ENCODE measurements at places on chromosomes 7 and 10.

DNA sequence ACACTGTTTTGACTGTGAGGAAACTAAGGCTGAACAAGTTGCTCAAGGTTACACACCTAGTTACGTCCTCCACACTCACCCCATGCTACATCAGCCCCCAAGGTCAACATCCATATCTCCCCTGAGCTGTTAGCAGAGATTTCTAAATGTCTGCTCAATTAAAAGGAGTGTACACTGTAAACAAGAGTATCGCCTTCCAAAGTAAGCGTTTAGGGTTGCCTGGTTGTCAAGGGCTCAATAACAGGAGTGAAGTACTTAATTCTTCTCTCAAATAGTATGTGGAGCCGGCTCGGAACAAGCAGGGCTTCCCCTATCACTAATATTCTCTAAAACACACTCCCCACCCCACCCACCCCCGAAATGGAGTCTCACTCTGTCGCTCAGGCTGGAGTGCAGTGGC is 412.8 kb upstream of the GALNT17 start:
- no peak for DNase-seq

- no peak for DNase-seq
Measured at GRCh38 chr10:101295261-101295660, 58.7 kb upstream of the BTRC start.

- DNase-seq = no peak
Measured at GRCh38 chr10:76882796-76883195, 754.8 kb downstream of the KCNMA1 start.

DNA sequence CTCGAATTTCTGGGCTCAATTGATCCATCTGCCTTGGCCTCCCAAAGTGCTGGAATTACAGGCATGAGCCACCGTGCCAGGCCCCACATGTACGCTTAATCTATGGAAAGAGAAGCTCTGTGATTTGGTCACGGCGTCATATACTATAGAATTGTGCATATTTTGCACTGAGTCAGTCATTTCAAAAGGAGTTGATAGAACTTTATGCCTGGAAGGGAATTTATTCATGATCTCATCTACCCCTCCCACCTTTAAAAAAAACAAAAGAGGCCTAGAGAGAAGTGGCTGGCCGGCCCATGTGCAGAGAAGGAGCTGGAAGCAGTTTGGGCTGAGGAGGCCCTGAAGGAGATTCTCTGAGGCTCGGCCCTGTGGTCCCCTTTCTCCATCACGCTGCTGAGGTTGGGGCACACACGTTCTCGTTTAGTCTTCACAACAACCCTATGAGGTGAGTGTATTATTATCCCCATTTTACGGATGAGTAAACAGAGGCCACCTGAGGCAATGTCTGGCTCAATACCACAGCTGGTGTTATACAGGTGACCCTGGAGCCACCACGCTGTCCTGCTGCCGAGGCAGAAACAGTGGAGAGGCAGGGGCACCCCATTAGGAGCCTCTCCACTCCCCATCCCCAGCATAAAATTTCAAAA is 47.2 kb upstream of the ZRANB1 start:
- DNase-seq = no peak

DNA sequence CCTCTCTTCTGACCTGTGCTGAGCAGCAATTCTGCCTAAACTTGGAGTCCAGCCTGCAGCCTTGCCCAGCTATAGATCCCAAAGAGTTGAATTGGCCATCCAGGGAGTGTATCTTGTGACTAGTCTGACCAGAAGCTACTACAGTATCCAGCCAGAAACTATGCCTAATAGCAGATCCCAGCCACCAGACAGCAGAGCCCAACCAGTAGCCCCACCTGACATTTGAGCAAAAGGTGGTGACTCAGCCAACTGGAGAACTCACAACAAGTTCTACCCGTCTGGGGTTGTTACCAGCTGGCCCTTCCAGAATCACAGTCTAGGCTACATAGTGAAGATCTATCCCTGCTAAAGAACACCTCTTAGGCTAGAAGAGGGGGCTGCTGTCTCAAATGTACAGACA is 315.0 kb downstream of the CRPPA start:
- DNase-seq = no peak

- no peak for DNase-seq
Measured at GRCh38 chr10:21501731-21502347, 23.6 kb downstream of the SKIDA1 start.

- peak; percentile 5 for DNase-seq
Measured at GRCh38 chr10:43957267-43958070, 308.8 kb upstream of the ZNF32 start.

DNA sequence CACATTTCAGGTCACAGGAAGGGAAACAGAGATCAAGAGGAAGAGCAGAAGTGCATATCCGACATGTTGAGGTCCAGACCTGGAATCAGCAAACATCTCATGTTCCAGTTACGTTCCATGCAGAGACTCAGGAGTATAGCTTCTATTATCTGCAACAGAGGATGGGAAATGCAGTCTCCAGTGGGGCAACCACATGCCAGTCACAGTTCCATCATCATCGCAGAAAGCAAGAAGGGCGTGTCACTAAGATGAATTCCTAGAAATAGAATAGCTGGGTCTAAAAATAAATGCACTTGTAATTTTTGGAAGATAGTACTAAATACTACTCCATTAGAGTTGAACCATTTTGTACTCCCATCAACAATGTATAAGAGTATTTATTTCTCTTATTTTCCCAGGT is 133.2 kb upstream of the MDFIC start:
- DNase-seq = no peak

- DNase-seq = no peak
Measured at GRCh38 chr7:11655163-11655562, 176.8 kb downstream of the THSD7A start.

DNA sequence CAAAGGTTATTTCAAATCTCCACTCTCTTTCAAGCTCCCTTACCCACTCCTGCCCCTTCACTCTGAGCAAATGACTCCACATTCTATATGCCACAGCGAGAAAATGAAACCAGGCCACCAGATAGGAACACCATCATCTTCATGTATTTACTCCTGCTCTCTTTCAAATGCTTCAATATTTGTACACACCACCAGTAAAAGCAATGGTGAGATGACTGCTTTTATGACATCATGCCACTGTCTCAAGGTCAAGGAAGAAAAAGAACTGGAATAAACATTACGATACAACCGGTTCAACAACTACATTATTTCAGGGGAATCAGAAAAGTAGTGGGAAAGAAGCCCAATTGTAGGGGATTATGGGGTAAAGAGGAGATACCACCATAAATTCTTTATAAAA is 32.7 kb downstream of the PUS7 start:
- no peak for DNase-seq

DNA sequence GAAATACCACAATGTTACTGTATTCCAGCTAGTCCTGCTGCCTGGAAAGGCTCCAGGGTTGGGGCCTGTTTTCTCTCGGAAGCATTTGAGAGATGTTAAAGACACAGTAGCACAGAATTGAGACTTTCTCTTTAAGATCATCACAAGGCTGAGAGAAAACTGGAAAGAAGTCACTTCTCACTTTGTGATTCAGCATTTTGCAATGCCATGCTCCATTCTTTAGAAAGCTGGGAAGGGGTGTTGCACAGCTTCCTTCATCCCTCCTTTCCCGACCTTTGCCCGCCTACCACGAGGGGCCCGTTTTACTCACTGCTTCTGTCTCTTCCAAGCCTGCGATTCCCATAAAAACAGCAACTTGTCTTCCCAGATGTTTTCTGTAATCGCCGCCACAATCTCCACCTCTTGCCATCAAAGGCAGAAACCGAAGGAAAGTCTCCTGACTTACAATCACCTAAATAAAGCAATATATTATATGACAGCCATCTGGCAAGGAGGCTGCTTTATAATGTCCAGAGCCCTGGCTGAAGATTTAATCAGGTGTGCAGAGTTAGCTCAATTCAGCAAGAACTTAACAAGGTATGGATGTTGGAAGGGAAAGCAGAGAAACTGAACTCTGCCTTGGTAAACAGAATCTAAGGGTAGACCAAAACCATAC is 18.9 kb downstream of the NOD1 start:
- no peak for DNase-seq

DNA sequence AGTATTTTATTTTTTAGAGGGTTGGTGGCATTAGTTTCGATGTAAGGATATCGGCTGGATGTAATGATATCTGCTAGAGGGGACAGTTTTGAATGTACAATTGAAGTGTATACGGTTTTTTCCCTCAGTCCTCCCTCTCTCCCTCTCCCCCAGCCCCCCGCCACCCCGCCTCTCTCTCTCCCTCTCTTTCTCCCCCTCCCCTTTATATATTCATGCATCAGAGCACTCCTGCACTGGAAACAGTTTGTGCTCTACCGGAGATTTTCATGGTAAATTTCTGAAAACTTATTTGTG is 1.6 kb downstream of the GLCCI1 start:
- no peak for DNase-seq

GRCh38 chr7:82750007-82750406 is 306.4 kb upstream of the CACNA2D1 start:
- no peak for DNase-seq

- DNase-seq = no peak
Measured at GRCh38 chr7:111863269-111863668, 301.0 kb upstream of the IMMP2L start.

DNA sequence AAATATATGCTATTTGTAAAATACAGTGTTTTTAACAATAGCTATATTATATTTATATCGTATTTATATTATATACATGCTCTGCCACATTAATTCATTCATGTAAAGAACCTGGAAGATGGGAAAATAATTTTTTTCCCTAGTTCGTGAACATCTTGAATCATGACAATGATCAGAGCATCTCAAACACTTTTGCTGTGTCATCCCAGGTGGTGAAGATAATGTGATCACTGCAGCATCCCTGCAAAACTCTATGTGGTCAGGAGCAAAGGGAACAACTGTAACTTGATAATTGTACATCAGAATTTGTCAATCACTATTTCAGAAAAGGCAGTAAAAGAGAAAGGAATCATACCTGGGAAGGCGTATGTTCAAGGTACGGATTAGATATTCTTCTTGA is 39.3 kb downstream of the RAPGEF5 start:
- DNase-seq = no peak

DNA sequence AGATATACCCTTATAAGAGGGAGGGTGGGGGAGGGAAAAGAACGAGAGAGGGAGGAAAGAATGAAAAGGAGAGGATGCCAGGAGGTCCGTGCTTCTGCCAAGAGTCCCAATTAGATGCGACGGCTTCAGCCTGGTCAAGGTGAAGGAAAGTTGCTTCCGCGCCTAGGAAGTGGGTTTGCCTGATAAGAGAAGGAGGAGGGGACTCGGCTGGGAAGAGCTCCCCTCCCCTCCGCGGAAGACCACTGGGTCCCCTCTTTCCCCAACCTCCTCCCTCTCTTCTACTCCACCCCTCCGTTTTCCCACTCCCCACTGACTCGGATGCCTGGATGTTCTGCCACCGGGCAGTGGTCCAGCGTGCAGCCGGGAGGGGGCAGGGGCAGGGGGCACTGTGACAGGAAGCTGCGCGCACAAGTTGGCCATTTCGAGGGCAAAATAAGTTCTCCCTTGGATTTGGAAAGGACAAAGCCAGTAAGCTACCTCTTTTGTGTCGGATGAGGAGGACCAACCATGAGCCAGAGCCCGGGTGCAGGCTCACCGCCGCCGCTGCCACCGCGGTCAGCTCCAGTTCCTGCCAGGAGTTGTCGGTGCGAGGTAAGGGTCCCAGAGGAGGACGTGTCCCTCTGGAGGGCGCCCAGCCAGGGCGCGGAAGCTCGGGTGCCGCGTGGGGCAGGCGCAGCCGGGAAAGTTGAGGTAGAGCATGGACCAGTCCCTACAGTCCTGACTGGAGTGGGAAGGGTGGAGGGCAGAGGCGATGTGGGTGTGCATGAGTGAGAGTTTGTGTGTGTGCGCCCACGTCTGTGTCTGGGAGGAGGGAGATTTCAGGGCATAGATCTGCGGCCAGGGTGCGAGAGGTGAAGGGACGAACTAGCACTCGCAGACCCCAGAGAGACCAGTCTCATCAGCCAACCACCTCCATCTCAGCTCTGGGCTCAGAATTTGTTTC is 844 bp downstream of the GRM3 start:
- DNase-seq = no peak

DNA sequence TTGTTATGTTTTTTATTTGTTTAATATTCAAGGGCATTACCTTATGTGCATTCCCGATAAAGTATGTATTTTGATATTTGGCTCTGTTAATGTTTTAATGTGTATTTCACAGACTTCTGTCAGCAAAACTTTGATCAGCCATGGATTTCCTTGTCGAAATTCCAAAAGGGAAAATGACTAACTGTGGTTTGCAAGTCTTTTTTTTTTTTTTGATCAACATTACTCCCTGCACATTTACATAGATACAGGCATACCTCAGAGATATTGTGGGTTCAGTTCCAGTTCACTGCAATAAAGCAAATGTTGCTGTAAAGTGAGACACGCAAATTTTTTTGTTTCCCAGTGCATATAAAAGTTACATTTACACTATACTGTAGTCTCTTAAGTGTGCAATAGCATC is 351.9 kb downstream of the CXCL12 start:
- no peak for DNase-seq

- no peak for DNase-seq
Measured at GRCh38 chr10:125578658-125579315, 104.2 kb downstream of the TEX36 start.

GRCh38 chr7:154342971-154343633 is 290.9 kb downstream of the DPP6 start:
- DNase-seq = no peak

DNA sequence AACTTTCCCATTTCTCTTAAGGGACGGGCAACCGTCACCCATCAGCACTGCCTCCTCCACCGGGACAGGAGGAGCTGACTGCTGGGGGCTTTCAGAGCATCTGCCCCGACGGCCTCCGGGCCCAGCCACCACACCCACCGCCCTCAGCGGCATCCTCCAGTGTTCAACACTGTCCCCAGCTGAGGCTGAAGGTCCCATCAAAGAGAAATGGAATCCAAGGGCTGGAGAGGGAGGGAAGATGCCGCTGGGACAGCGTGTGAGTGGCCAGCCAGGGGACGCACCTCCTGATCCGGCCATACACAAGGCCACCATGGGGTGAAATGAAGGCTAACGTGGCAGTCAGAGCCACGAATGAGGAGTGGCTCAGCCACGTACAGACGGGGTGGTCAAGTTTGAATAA is 153.6 kb upstream of the PPP2R2D start:
- no peak for DNase-seq

GRCh38 chr10:69101451-69102095 is 13.7 kb downstream of the SRGN start:
- no peak for DNase-seq

DNA sequence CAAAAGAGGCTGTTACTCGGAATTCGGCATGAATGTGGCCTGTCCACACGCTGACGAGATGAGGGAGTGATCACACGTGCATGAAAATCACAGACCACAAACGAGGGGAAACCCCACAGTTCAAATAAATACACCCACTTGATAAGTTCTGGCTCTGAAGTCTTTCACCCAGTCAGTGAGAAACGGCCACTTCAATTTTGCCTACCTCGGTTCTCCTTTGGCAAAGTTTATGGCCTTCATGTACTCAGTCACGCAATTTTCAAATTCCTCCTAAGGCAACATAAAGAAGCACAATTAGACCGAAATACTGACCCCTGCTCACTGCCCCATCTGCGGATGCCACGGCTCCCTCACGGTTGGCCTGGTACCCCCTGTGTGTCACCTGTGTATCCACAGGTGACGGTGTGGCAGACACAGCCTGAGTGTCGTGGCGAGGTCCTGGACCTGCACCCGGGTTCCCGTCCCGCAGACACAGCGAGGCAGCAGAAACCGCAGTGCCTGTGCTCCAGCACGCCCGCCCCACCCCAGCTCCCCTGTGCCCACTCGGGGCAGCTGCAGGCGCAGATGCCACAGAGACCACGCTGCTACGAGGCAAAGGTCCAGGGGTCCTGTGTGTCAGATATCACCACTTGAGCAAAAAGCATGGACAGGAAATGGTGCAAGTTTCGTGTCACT is 1.4 kb downstream of the CFAP46 start:
- no peak for DNase-seq

Data from ureter (tissue), 1 donor.